Left renal pelvis (tissue), 4 donors: ENCODE measurements at places on chromosomes 7 and 10.

GRCh38 chr7:149854611-149855360 is 16.6 kb downstream of the ZNF862 start:
- no peak for DNase-seq

GRCh38 chr10:86443936-86444335 is 77.3 kb upstream of the GRID1 start:
- DNase-seq = no peak

- DNase-seq = no peak
Measured at GRCh38 chr7:150964593-150965111, 13.5 kb downstream of the KCNH2 start.

- DNase-seq = no peak
Measured at GRCh38 chr10:3658766-3659165, 126.2 kb downstream of the KLF6 start.

- no peak for DNase-seq
Measured at GRCh38 chr7:55185941-55186609, 167.3 kb downstream of the EGFR start.

GRCh38 chr10:117248750-117249465 is 8.0 kb downstream of the SLC18A2 start:
- DNase-seq = no peak

- DNase-seq = no peak
Measured at GRCh38 chr7:102239206-102239820, 47.4 kb upstream of the SH2B2 start.

- DNase-seq = no peak
Measured at GRCh38 chr10:71796749-71797405, 23.6 kb upstream of the VSIR start.
